ENCODE measurements at places on chromosomes 3 and 15.

GRCh38 chr3:68986496-68987208, 26.8 kb downstream of the EOGT start:
- no peak for ATAC-seq

GRCh38 chr3:43584043-43584826, 37.6 kb downstream of the ANO10 start:
- ATAC-seq: no peak

DNA sequence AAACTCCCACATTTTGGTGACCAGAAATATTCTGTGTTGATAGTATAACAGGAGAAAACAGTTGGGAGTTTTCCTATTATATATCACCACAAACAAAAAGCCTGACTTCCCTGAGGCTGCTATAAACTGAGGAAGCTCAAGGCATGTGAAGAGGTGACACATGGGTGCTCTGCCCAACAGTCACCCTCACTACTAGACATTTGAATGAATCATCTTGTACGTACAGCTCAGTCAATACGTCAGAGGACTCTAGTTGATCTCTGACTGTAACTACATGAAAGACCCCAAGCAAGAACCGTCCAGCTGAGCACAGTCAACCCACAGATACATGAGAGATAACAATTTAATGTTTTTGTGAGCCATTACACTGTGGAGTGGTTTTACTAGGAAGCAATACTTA, 338.3 kb upstream of the ATP11B start:
- ATAC-seq: no peak

- no peak for ATAC-seq
These were observed 69.5 kb downstream of the ATP2B2 start for GRCh38 chr3:10435850-10436249.

DNA sequence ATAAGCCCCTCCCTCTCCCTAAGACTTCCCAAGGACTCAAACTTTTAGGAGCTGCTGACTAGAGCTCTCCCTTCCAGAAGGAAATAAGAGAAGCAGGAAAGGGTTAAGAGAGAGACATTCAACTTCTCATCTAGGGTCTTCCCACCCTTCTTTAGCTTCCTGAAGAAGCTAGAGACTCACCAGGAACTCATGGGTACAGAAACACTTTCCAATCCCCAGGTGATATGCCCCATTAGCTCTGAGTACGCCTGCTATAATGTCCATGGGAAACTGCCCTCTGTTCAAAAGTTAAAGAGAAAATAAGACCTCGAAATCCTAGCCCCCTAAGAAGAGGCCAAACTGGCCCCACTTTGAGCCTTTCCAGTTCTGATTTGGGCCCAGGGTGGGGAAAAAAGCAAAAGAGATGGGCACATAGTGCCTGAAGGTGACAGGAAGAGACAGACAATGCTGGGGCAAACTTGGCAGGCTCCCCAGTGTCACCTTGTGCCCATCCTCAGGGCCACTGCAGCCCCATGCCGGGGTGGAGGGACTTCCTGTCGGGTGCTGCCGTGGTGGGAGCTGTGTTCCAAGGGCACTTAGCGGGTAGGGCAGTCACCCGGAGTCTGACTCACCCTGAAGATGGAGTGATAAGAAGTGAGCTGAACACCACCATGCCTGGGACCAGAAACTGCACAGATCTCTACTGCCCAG, 29.5 kb downstream of the CCDC12 start:
- peak; percentile 90 for ATAC-seq

DNA sequence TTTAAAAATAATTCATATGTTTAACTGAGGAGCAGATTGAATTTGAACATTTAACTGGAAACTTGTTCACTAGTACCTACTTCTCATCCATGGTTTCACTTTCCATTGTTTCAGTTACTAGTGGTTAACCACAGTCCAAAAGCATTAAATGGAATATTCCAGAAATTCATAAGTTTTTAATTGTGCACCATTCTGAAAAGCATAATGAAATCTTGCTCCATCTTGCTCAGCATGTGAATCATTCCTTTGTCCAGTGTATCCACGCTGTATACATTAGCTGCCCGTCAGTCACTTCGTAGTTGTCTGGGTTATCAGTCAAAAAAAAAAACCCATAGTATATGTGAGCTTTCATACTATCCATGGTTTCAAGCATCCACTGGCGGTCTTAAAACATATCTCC, 217.6 kb downstream of the TPRG1 start:
- ATAC-seq: no peak

- ATAC-seq: peak; percentile 22
These were observed 165.6 kb downstream of the UBE2E2 start for GRCh38 chr3:23368731-23369130.

DNA sequence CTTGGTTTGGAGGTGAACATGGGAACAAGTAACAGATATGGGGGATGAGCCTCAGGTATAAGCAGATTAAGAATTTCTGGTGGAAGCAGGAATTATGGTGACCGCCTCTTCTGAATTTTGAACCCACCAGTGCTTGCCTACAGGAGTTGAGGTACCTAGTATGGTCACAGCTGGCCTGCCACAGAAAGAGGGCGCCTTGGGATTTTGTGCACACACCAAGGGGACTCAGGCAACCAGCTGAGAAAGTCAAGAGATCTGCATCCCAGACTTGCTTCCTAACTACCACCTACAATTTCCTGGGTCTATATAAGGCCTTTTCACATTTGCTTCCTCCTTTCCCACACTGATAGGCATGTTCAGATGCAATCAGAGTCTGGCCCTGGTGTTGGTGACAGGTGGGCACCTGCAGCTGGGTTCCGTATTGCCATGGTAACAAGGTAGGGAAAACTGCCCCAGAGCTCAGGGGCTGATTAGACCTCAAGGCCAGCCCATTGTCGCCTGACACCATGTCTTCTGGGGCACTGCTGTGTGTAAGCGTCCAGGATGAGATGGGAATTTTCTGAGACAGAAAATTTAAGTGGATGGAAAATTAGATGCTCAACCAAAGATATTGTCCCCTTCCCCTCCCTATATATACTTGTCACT, 75.9 kb upstream of the RASGRF1 start:
- ATAC-seq: no peak

GRCh38 chr3:139780593-139780992, 102.8 kb upstream of the NMNAT3 start:
- ATAC-seq: no peak

GRCh38 chr3:33883538-33883950, 85.1 kb downstream of the PDCD6IP start:
- ATAC-seq: peak; percentile 58

- ATAC-seq: no peak
These were observed 460.7 kb upstream of the RASGRP1 start for GRCh38 chr15:39025321-39025720.

GRCh38 chr3:34012102-34012461, 213.7 kb downstream of the PDCD6IP start:
- ATAC-seq: peak; percentile 89

DNA sequence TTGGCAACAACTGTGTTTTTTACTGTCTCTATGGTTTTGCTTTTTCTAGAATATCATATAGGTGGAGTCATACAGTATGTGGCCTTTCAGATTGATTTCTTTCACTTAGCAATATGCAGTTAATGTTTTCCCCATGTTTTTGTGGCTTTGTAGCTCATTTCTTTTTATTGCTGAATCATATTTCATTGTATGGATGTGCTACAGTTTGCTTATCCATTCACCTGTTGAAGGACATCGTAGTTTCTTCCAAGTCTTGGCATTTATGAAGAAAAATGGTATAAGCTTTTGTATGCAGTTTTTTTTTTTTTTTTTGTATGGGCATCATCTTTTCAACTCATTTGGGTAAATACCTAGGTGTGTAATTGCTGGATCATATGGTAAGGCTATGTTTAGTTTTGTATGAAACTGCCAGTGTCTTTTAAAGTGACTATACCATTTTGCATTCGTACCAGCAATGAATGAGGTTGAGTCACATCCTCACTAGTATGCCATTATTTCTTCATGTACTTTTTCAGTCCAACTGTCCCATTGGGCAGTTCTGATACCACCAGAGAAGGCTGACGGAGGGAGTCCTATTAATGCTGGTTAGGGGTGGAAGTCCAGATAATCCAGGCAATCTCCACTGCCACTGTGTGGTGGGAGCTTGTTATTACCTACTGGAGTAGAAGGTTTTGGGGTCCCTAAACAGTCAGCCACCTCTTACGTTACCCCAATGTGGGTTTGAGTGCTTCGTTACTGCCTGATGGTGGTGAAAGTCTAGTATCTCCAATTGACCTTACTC, 210.5 kb downstream of the DOCK3 start:
- no peak for ATAC-seq

DNA sequence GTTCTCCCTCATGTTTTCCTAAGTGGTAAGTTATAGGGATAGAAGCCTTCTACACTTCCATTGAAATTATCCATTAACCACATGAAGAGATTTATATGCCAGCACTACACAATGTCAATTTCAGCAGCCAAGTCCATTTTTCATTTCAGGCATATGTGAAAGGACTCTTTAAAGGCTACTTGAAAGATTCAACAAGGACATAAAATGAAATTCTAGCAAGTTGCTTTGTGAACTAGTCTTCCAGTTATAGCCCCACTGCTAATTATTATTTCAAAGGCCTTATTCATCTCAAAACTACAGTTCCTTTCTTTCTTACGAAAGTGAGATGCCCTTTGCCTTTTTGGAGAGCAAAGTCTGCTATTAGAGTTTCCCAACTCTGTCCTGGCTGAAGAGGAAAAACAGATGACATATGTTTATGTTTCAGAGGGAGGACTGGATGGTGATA, 66.0 kb upstream of the SLC2A2 start:
- ATAC-seq: no peak

DNA sequence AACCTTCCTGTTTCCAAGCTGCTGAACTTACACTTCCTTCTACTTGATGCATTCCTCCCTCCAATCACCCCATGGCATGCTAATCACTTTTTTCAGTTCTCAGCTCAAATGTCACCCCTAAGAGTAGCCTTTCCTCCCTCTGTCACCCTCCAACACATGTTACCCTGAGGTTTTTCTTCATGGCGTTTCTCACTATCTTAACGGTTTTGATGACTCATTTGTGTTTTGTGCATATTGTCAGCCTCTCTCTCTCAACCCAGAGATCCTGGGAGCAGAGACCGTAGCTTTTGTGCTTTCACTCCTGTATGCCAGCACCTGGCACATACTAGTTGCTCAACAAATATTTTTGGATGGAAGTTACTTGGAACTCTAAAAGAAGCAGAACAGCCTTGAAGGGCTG, 24.5 kb downstream of the LRRC3B start:
- ATAC-seq: no peak

DNA sequence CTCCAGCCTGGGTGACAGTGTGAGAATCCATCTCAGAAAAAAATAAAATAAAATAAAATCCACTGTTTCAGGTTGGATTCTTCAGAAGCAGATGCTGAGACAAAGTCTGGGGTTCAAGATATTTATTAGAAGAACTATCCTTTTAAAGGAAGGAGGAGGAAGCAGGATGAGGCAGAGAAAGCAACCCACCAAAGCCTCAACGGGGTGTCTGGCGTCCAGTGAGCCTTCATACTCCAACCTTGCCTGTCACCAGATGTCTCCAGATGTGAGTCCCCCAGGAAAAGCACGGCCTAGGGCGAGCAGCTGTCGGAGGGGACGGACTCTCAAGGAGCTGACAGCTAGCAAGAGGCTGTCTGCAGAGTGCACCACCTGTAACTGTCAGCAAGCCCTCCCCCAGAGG, 37.3 kb downstream of the MB21D2 start:
- no peak for ATAC-seq

DNA sequence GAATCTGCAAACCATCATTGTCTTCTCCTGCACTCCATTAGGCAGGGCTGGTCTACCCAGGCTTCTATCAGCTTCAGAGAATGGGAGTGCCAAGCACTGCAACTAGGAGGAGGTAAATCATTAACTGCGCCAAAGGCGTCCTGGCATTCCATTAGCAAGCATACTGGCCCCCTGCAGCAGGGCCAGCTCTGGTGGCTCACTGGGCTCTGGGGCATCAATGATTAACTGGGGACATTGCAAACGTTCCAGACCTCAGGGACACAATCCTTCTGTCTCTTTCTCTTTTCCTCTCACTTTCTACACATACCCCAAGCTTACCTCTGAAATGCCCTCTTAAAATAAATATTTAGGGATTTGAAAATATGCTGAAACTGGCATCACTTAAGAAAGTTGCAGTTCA, 129.0 kb downstream of the MYLK start:
- ATAC-seq: no peak

GRCh38 chr15:57259568-57260040, 116.7 kb upstream of the CGNL1 start:
- ATAC-seq: peak; percentile 66

DNA sequence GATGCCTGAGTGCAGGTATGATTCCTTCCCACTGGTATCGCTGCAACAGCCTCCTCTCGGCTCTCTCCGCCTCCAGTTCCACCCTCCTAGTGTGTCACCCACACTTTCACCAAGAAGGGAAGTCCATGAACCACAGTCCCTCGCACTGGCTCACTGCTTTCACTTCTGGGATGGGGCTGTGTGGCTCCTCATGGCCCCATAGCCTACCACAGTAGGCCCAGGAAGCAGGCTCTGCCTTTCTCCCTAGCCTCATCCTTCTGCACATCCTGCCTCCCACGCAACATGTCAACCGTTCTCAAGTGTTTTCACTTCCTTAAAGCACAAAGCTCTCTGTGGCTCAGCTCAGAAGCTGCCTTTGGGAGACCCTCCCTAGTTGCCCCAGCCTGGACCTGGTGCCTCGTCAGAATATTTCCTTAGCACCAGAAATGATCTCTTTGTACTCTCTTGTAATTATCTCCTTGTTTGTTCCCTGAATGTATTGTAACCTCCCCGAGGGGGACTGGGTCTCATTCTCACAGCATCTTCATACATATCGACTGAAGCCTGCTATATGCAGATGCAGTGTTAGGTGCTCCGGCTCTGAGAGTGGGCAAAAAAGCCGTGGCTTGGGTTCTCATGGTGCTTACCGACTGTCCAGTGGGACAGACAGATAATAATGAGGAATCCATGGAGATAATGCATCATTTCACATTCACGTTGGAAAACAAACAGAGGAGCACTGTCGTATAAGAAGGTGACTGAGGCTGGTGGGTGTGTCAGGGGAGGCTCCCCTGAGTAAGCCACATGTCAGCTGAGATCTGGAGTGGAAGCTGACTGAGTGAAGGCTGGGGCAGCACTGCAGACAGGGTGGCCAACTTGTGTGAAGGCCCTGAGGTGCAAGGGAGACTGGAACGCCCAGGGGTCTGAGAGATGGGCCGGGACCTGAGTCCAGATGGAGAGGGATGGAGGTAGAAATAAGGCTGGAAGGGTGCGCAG, 107.1 kb downstream of the DGKG start:
- ATAC-seq: no peak

DNA sequence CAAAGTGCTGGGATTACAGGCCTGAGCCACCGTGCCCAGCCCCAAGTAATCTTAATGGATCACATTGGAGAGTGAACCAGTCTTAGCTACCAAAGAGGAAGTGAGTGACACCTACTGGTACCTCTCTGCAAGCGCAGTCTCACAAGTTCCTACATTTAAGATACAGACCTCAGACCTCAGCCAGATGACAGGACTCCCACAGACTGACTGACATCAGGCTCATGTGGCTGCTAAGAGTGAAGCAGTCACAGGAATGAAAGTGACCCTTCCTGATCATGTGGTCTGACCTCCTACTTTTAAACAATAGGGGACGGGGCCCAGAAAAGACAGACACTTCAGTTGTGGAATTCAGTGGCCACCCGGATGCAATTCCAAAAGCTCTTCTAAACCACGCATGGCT, 36.3 kb upstream of the GNB5 start:
- ATAC-seq: peak; percentile 98

Data from SK-N-SH treated with all-trans-retinoic acid at 6 μM for 48 hours (cell line).